ENCODE measurements at places on chromosomes 4 and X.

GRCh38 chr4:26015133-26015651, 101.2 kb downstream of the SMIM20 start:
- no peak for DNase-seq

DNA sequence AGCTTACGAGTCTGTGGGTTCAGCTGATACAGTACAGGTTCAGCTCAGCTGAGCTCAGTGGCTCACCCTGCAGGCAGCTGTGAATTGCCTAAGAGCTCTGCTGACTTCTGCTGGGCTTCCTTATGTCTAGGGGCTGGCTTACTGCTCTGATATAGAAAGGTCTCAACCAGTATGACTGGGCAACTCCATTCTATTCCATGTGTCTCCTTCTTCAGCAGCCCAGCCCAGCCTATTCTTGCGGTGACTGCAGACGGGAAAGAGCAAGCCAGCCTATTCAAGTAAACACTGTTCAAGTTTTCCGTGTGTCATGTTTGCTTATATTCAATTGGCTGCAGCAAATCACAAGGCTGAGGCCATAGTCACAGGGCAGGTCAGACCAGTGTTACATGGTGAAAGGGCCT, 615.4 kb upstream of the ZFP42 start:
- no peak for DNase-seq

DNA sequence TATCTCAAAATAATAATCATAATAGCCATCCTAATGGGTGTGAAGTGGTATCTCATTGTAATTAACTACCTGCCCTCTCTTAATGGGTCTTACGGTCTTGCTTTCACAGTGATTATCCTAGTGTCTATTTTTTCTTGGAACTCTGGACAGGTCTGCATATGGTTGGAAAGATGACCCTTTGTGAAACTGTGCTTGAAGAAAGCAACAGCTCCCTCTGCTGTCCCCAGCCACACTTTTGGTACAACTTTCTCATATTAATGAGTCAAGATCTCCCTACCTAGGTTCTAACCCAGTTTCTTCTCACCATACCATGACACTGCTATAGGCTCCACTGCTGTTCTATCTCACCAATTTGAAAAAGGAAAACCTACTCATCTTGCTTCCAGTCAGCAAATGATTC, 2.4 kb downstream of the TFDP3 start:
- DNase-seq, result no peak

GRCh38 chrX:87518504-87518903, 902 bp downstream of the KLHL4 start:
- DNase-seq, result no peak
